ENCODE measurements at places on chromosomes 1 and 21.

GRCh38 chr1:19210772-19211549 lies 895 bp upstream of the UBR4 start:
- no peak for DNase-seq

- DNase-seq = no peak
Observed at GRCh38 chr1:53575141-53575954, 116.1 kb downstream of the DMRTB1 start.

DNA sequence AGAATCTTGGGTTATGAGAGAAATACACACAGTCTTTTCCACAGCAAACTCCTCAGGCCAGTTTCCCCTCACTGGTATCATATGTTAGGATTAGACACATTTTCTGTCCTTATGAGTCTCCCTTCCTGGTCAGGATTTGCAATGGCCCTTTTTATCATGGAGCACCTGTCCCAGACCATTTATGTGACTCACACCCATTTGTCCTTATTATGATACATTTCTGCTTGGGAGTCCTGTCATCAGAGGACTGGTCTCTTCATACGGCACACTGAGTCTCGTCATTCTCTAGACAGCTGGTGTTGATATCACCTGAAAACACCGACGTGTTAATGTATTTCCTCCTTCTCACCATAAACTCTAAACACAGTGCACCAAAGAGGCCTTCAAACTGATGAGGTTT lies 105.0 kb upstream of the SYT6 start:
- no peak for DNase-seq

- no peak for DNase-seq
Observed at GRCh38 chr1:85339089-85339488, 62.7 kb upstream of the BCL10 start.

DNA sequence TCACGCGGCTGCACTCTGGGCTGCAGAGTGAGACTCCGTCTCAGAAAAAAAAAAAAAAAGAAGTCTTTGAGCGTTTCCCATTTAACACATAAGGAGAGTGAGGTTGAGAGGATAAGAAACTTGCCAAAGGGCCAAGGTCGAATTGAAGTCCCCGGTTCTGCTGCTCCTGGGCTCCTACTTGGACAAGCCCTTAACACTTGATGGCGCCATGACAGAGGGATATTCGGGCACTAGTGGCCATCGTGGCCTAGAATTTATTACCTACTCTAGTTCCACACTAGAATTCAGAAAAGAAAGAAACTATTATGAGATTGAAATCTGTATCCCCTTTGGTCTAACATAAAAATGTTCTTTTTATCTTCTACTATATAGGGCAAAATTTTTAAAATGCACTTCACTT lies 65.7 kb upstream of the NEK2 start:
- no peak for DNase-seq

DNA sequence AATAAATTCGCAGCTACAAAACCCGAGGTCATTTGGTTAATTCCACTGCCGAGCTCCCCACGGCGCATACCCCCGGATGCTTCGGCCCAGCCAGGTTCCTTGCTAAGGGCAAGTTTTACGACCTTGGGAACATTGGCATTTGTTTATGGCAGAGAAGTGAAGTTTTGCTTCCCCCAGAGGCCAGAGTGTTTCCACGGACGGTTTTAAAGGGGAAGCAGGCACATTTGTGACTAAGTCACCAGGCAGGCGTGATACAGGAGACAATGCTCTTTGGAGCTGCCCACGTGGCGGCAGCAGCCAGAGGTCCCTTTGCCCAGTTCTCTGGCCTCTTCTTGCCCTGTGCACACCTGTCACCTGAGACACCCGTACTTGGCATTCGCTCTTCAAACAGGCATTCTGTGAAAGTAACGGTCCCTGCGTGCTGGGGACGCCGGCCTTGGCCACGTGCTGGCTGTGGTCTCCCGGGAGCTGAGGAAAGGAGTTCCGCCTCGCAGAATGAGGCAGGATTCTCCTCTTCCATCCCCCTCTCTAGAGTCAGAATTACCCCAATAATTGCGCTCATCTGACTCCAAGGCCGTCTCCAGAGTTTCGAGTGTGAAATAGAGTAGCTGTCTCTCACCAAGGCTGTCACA lies 138.3 kb downstream of the PRDM16 start:
- no peak for DNase-seq

Data from SHP77 (cell line).